Fibroblast of skin of left quadriceps (primary cell): ENCODE measurements at places on chromosomes 11 and 22.

DNA sequence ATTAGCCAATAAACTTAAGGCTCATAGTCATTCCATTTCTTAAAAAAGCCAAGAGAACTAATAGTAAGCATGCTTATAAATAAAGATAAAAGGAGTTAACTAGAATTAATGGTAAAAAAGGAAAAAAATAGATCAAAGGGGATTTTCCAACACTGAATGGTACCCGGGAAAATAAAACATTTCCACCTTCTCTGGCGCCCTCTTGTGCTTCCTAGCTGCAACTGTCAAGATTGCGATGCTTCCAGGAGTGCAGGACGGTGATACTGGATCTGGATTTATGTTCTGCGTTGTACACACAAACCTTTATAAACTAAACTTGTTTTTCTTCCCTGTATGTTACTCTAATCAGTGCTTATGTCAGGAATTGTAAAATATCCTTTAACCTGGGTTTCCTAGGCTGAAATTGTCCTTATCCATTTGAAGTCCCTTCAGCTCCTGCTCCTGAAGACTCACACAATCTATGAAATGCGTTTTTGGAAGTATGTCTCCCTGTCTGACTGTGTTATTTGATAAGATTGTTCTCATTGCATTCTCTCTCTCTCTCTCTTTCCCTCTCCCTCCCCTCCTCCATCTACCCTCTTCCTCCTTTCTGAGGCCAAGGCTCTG is 9.6 kb upstream of the HTATIP2 start:
- DNase-seq, result no peak

- no peak for DNase-seq
Observed at GRCh38 chr22:23067691-23068090, 2.6 kb upstream of the GNAZ start.

DNA sequence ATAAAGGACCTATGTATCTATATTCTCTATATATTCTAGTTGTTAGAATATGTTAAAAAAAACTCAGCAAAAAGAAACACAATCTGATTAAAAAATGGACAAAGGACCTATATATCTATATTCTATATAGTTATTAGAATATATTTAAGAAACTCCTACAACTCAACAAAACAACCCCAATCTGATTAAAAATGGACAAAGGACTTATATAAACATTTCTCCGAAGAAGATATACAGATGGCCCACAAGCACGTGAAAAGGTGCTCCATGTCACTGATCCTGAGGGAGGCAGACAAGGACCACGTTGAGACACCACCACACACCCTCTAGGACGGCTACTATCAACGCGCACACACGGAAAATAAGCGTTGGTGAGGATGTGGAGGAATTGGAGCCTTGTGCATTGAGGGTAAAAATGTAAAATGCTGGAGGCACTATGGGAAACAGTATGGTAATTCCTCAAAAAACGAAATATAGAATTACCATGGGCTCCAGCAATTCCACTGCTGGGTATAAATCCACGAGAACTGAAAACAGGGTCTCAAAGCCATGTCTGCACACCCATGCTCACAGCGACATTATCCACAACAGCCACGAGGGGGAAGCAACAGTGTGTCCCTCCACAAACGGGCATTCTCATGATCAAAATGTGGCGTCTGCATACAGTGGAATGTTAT is 22.7 kb downstream of the YPEL1 start:
- peak; percentile 60 for DNase-seq

GRCh38 chr11:85752201-85752889 is 58.6 kb downstream of the SYTL2 start:
- DNase-seq, result no peak

DNA sequence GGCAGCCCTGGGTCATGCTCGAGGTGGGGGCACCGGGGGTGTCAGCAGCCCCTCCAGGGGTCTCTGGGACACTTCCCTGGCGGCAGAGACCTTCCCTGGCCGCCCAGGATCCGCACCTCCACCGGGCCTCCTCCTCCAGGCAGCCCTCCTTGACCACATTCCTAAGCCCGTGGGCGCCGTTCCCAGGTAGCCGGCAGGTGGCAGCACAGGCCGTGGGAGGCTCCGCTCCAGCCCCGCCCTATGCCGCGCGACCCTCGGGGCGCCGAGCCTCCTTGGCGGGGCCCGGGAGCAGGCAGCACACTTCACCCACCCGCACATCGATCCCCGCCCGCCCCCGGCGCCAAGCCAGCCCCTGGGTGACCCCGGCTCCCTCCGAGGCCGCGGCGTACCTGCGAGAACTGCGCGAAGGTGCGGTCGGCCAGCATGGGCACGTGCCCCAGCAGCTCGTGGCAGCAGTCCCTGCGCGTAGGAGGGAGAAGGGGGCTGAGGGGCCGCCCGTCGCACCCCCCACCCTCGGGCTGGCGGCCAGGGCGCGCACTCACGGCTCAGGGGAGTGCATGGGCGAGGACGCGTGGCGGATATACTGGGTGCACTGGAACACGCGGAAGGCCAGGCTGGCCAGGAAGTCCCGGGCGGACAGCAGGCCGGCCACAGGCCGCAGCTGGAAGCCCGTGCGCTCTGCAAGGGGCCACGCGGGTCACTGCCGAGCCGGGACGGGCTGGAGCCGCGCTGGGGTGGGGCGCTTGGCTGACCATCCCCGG is 5.3 kb upstream of the INS start:
- no peak for DNase-seq

- DNase-seq, result no peak
Observed at GRCh38 chr22:49760630-49761571, 66.8 kb downstream of the BRD1 start.

DNA sequence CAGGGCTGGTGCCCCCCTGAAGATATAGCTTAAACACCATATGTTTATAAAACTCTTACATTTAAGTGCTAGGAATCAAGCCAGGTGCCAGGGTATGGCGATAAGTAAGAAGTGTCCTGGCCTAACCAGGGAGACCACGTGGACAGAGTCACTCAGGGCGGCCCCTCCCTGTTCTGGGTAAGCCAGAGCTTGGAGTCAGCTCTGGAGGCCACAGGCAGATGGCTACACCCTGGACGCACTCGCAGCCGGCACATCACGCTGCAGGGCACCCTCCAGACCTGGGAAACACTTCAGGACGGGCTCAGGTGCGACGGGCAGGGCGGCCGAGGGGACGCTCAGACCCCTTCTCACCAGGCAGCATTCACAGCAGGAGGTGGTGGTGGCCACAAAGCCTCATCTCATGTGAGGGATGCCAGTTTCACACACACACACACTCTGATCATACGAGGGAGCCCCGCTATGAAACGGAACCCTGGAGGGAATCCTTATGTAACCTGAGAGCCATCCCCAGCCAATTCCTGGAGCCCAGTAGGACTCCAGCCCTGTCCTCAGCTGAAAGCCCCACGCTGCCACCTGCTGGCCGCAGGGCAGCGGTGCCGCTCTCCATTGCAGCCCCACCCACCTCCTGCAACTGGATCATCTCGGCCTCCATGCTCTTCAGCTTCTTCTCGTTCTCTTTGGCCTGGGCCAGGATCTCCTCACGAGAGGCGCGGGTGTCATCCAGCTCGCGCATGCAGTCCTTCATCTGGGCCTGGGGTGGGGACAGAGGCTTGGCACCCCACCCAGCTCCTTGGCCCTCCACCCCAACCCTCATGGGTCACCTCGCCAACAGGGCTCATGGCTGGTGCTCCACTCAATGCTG is 33.4 kb downstream of the APOL1 start:
- peak; percentile 34 for DNase-seq

DNA sequence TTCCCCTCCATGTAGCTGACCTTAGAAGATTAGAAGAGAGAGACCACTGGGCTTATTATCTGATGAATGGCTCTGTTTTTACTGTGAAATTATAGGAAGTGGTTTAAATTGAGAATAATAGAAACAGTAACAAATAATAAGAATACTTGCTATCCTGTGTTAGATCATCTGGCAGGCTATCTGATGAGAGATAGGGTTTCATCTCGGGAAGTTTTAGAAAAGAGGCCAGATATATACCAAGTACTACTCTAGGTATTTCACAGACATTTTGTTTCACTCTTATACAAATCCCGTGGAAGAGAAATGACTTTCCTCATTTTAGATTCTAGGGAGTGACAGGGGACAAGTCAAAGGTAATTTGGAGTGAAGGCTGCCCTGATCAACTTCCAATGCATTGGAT is 198.4 kb downstream of the MAML2 start:
- DNase-seq, result no peak

DNA sequence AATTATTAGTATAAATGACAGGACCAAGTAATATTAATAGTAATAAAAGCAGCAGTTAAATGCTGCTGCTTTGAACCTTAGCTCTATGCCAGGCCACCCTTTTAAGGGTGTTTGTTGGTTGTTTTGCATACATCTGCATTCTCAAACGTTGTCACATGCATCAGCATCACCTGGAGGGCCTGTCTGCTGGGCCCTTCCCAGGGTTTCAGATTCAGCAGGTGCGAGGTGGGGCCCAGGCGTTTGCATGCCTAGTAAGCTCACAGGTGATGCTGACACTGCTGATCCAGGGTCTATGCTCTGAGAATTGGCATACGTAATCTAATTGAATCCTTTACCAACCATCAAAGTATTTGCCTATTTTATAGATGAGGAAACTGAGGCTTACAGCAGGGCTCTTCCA is 246.5 kb downstream of the CADM1 start:
- no peak for DNase-seq
